NCI-H524 treated with DMSO at 0.1 percent for 48 hours (cell line): ENCODE measurements at places on chromosomes 16 and 17.
A peak's percentile ranks its signal among the peaks of the same experiment; 100 is the strongest.

DNA sequence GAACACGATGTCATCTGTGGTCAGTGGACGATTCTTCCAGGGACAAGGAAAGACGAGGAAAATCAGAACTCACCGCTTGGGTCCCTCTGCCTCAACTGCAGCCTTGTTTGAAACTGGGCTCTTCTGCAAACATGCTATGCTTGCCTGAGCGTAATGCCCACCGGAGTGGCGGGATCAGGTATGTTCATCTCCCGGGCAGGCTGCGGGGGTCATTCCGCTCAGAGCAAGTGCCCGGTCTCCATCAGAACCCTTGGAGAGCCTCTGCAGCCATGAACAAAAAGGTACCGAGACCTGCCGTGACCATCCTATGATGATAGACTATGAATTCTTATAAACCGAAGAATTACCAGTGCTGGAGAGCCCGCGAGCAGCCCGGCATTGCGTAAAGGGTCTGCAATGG lies 64.5 kb upstream of the DNAH17 start:
- no peak for DNase-seq

- no peak for DNase-seq
These were observed 3.6 kb downstream of the TP53I13 start for GRCh38 chr17:29571883-29572681.

DNA sequence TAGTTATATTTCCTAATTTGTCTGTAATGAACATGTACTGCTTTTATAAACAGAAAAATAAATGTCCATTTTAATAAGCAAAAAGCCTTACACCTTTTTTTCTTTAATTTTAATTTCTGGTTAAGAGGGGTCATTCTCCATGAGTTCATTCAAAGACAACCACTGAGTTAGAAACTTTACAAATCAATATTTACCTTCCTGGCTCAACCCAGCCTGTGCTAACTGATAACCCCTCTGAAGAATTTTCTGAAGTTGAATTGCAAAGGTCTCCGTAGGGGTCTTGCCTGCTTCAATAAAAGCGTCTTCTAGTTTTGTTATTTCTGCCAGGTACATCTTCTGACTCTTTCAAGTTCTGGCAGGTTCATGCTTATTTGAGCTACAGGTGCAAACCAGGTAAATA lies 440.4 kb upstream of the SALL1 start:
- no peak for DNase-seq

DNA sequence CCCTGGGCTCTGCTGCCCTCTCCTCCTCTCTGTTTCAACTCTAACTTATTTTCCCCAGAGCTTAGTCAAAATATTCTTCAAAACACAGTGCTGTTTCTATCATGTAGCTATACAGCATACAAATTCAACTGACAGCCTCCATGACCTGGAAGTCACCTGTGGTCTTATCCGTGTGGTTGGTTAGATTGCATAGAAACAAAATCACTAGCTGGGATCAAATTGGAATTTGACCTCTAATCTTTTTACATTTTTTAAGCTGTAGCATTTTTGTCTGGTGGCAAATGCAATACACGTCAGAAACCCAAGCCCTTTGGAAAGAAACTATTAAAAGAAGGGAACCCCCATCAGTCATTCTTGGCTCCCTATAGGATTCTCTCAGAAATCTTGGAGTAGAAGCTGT lies 57.3 kb downstream of the ABCC12 start:
- DNase-seq: no peak

DNA sequence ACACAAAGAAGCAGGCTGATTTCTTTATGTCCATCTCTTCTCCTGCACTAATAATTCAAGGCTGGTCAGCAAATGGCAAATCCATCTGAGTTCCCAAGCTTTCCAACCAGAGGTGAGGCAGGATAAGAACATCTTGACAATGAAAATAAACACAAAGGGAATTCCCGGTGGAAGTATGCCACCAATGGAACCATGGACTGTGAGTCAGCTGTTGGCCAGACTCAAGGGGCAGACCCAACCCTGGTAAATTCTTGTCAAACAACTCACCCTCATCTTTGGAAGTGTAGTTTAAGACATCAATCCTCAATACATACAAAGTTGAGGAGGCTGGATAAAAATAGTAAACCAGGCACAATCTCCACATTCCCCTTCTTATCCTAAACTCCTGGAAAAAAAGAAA lies 74.3 kb upstream of the CES5A start:
- DNase-seq: no peak

- peak; percentile 59 for DNase-seq
These were observed 532 bp downstream of the DHX40 start for GRCh38 chr17:59565959-59566324.

GRCh38 chr16:86214326-86215232 lies 295.7 kb upstream of the FOXF1 start:
- DNase-seq: no peak

- no peak for DNase-seq
These were observed 32.6 kb upstream of the TAC4 start for GRCh38 chr17:49880291-49881053.
